Left cardiac atrium (tissue), 4 donors: ENCODE measurements at places on chromosomes 5 and 9. TPM values are rescaled to one million over a fixed set of nuclear protein-coding genes. Genes with fewer than 3 reads are reported as not detected.

Gene CEL
- 2.5 TPM for total RNA-seq

Gene AK8
- total RNA-seq, result 0.32 TPM

Gene GRIN1
- total RNA-seq, result not detected

Gene PCDHB11
- total RNA-seq, result 3.3 TPM

Gene LCN15
- 0.41 TPM for total RNA-seq

Gene CXCL14
- total RNA-seq, result 11.7 TPM

Gene CCIN
- total RNA-seq, result not detected

Gene PCDHGA1
- 1.8 TPM for total RNA-seq

Gene TMEM171
- total RNA-seq, result 0.21 TPM

Gene SNX24
- total RNA-seq, result 15.1 TPM

Gene ARID3C
- not detected for total RNA-seq

Gene IDNK
- total RNA-seq, result 3.4 TPM

Gene PDZD2
- total RNA-seq, result 66.2 TPM

Gene TXN
- 63.8 TPM for total RNA-seq

Gene DPH7
- total RNA-seq, result 18.4 TPM

Gene ADRA1B
- total RNA-seq, result 1.8 TPM

Gene ARL14EPL
- not detected for total RNA-seq

Gene DOLK
- 11.3 TPM for total RNA-seq

Gene NR5A1
- total RNA-seq, result not detected

Gene NEURL1B
- 33.6 TPM for total RNA-seq

Gene CTXN3
- not detected for total RNA-seq

Gene ZFR
- 47.9 TPM for total RNA-seq

Gene IARS1
- 50.4 TPM for total RNA-seq

Gene ORM2
- 1.6 TPM for total RNA-seq

Gene SUSD3
- 2.4 TPM for total RNA-seq

Gene DCTN4
- total RNA-seq, result 37.8 TPM

Gene HRCT1
- 4.6 TPM for total RNA-seq

Gene SOHLH1
- total RNA-seq, result not detected

Gene FOXI1
- not detected for total RNA-seq

Gene FRMPD1
- 0.21 TPM for total RNA-seq

Gene SMIM33
- not detected for total RNA-seq

Gene FASTKD3
- total RNA-seq, result 6.8 TPM

Gene DMRT3
- not detected for total RNA-seq

Gene BHMT
- 0.18 TPM for total RNA-seq

Gene PTPN3
- 6.8 TPM for total RNA-seq

Gene GRIN3A
- 0.59 TPM for total RNA-seq

Gene OR1Q1
- not detected for total RNA-seq

Gene ZMYND19
- 12.2 TPM for total RNA-seq

Gene OSMR
- 60.6 TPM for total RNA-seq

Gene TEX48
- not detected for total RNA-seq

Gene C5orf58
- total RNA-seq, result not detected

Gene GRXCR2
- total RNA-seq, result 1.9 TPM

Gene FBP2
- total RNA-seq, result 0.31 TPM

Gene N4BP3
- 1.5 TPM for total RNA-seq

Gene DND1
- total RNA-seq, result 0.35 TPM

Gene PFN3
- total RNA-seq, result not detected

Gene SLC1A3
- total RNA-seq, result 44.9 TPM

Gene IL13
- not detected for total RNA-seq

Gene TARS1
- 57.3 TPM for total RNA-seq

Gene STKLD1
- total RNA-seq, result 0.77 TPM

Gene IFNE
- total RNA-seq, result not detected

Gene ZNF366
- total RNA-seq, result 7.0 TPM

Gene FGF1
- 39.9 TPM for total RNA-seq

Gene SHOC1
- not detected for total RNA-seq

Gene DNLZ
- total RNA-seq, result 30.6 TPM

Gene CATSPER3
- total RNA-seq, result 0.68 TPM
